Neural progenitor cell (in vitro differentiated cells): ENCODE measurements at places on chromosomes 12 and 14. TPM values are rescaled to one million over a fixed set of nuclear protein-coding genes. Genes with fewer than 3 reads are reported as not detected.

DNA sequence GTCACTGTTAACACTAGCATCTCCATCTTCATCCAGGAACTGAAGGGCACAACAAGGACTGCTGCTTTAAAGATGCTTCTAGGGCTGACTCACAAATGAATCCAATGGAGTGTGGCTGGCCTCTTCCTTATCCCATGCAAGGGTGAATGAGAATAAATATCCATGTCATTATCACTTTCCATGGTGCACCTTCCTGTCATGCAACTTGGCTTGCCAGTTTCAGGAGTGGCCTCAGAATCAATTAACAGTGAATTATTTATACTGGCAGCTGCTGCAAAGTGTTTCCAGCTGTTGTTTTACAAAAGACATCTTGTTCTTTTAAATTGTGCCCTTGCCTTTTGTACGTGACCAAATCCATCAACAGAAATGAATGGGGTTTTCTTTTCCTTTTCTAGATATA lies 499.3 kb upstream of the TMEM132C start:
- DNase-seq: no peak

- peaks cover 4% of the 10 kb centered on the region for H3K4me1 ChIP-seq
- no peaks in the 10 kb centered on the region for H3K27me3 ChIP-seq
- no peak for DNase-seq
These were observed 136.8 kb upstream of the TBX3 start for GRCh38 chr12:114820796-114821195.

TC2N gene
- 3.8 and 5.8 TPM in 2 replicates for total RNA-seq

SLCO1B1 gene
- total RNA-seq: not detected in 2 replicates

- peaks cover 13% of the 10 kb centered on the region for H3K4me1 ChIP-seq
- H3K36me3 ChIP-seq: no peaks in the 10 kb centered on the region
- H3K27me3 ChIP-seq: no peaks in the 10 kb centered on the region
- no peak overlapping the region for H3K27ac ChIP-seq
These were observed 836.7 kb upstream of the FOXG1 start for GRCh38 chr14:27929797-27930347.

FAM186B gene
- total RNA-seq: 0.25 TPM in 1 of 2 replicates, not detected in the other

- H3K4me3 ChIP-seq: no peak overlapping the region
- DNase-seq: no peak
- no peaks in the 10 kb centered on the region for H3K36me3 ChIP-seq
- H3K4me1 ChIP-seq: no peaks in the 10 kb centered on the region
- no peak overlapping the region for H3K27ac ChIP-seq
These were observed 1154.8 kb downstream of the TMEM121 start for GRCh38 chr14:106681161-106681560.

DNA sequence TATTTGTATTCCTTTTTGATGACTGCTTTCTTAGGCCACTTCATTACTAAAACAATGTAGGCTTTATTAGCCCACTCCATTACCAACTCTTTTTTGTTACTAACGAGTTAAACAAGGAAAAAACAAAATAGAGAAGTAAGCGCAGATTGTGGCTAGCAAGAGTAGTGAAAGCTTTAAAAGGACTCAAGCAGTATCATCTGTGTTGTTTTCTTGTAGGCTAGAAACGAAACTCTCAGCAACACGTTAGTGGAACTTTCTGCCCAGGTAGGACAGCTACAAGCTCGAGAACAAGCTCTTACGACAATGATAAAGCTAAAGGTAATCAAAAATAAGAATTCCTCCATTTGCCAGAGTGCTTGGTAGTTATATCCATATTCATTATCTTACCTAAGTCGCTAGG lies 11.1 kb downstream of the CCDC62 start:
- no peak overlapping the region for H3K4me3 ChIP-seq
- no peaks in the 10 kb centered on the region for H3K27me3 ChIP-seq
- no peaks in the 10 kb centered on the region for H3K4me1 ChIP-seq

CACNA2D4 gene
- total RNA-seq: 3.0 and 8.5 TPM in 2 replicates

GRCh38 chr12:95700316-95700785 lies 90.2 kb downstream of the NTN4 start:
- no peaks in the 10 kb centered on the region for H3K27me3 ChIP-seq
- H3K36me3 ChIP-seq: no peaks in the 10 kb centered on the region
- no peak overlapping the region for H3K4me3 ChIP-seq
- no peaks in the 10 kb centered on the region for H3K4me1 ChIP-seq
- DNase-seq: no peak

GRCh38 chr12:118145798-118146156 lies 9.9 kb downstream of the PEBP1 start:
- H3K36me3 ChIP-seq: peaks cover 7% of the 10 kb centered on the region
- H3K27me3 ChIP-seq: no peaks in the 10 kb centered on the region
- no peak overlapping the region for H3K4me3 ChIP-seq
- DNase-seq: no peak
- no peaks in the 10 kb centered on the region for H3K4me1 ChIP-seq

GRCh38 chr12:34336619-34337465 lies 314.5 kb downstream of the ALG10 start:
- no peaks in the 10 kb centered on the region for H3K4me1 ChIP-seq
- no peak for DNase-seq
- H3K4me3 ChIP-seq: no peak overlapping the region
- no peak overlapping the region for H3K27ac ChIP-seq
- no peaks in the 10 kb centered on the region for H3K36me3 ChIP-seq

GRCh38 chr12:14435627-14436026 lies 70.1 kb downstream of the ATF7IP start:
- no peak overlapping the region for H3K4me3 ChIP-seq
- no peak for DNase-seq
- H3K36me3 ChIP-seq: peaks cover 40% of the 10 kb centered on the region
- H3K4me1 ChIP-seq: peaks cover 7% of the 10 kb centered on the region
- no peak overlapping the region for H3K27ac ChIP-seq

LRRC43 gene
- 0.24 and 0.46 TPM in 2 replicates for total RNA-seq

- H3K27ac ChIP-seq: no peak overlapping the region
- no peaks in the 10 kb centered on the region for H3K4me1 ChIP-seq
- DNase-seq: no peak
These were observed 411.1 kb downstream of the CCER1 start for GRCh38 chr12:90543841-90544240.

DNA sequence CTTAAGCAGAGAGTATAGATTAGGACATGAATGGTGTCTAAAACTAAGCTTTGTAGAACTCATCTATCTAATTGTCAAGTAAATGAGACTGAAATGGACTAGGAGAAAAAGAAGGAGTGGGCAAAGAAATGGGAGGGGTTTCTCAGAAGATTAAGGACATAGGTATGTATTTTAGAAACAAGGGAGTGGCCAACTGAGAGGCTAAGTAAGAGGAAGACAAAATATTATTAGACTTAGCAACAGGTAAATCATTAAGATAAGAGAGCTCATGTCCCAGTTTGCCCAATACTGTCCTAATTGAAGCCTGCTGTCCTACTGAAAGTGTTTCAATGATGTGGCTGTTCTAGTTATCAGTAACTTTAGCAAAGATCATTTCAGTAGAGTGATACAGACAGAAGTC lies 171.4 kb downstream of the KITLG start:
- H3K27ac ChIP-seq: no peak overlapping the region
- DNase-seq: no peak
- no peaks in the 10 kb centered on the region for H3K27me3 ChIP-seq
- H3K4me1 ChIP-seq: no peaks in the 10 kb centered on the region

NRIP2 gene
- total RNA-seq: 0.09 and 0.65 TPM in 2 replicates

SLC17A8 gene
- total RNA-seq: not detected in 2 replicates

GRCh38 chr12:110635055-110635454 lies 21.1 kb downstream of the TCTN1 start:
- H3K4me3 ChIP-seq: no peak overlapping the region
- no peaks in the 10 kb centered on the region for H3K27me3 ChIP-seq
- peaks cover 3% of the 10 kb centered on the region for H3K36me3 ChIP-seq

DNA sequence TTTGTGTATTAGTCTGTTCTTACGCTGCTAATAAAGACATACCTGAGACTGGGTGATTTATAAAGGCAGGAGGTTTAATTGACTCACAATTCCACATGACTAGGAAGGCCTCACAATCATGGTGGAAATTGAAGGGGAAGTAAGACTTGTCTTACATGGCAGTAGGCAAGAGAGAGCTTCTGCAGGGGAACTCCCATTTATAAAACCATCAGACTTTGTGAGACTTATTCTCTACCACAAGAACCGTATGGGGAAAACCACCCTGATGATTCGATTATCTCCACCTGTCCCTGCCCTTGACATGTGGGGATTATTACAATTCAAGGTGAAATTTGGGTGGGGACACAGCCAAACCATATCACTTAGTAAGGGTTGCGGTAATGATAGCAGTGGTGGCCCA lies 833.1 kb downstream of the FLRT2 start:
- H3K27me3 ChIP-seq: no peaks in the 10 kb centered on the region
- H3K36me3 ChIP-seq: no peaks in the 10 kb centered on the region
- no peak overlapping the region for H3K4me3 ChIP-seq
- no peak overlapping the region for H3K27ac ChIP-seq

CACNA1C gene
- 1.2 and 2.7 TPM in 2 replicates for total RNA-seq

- H3K4me1 ChIP-seq: peaks cover 18% of the 10 kb centered on the region
- no peaks in the 10 kb centered on the region for H3K36me3 ChIP-seq
- peaks cover 96% of the 10 kb centered on the region for H3K27me3 ChIP-seq
- peak within 1 kb of the TSS; percentile 43 for H3K4me3 ChIP-seq
These were observed at the start of gene DIO3 for GRCh38 chr14:101561145-101561896. TSS of gene DIO3 (plus strand) at chr14:101561495.

GRCh38 chr12:128842579-128842978 lies 10.7 kb upstream of the GLT1D1 start:
- peaks cover 7% of the 10 kb centered on the region for H3K4me1 ChIP-seq
- no peak for DNase-seq
- no peaks in the 10 kb centered on the region for H3K27me3 ChIP-seq
- H3K36me3 ChIP-seq: no peaks in the 10 kb centered on the region
- no peak overlapping the region for H3K4me3 ChIP-seq

FRMD6 gene
- 20.6 and 24.4 TPM in 2 replicates for total RNA-seq

DNA sequence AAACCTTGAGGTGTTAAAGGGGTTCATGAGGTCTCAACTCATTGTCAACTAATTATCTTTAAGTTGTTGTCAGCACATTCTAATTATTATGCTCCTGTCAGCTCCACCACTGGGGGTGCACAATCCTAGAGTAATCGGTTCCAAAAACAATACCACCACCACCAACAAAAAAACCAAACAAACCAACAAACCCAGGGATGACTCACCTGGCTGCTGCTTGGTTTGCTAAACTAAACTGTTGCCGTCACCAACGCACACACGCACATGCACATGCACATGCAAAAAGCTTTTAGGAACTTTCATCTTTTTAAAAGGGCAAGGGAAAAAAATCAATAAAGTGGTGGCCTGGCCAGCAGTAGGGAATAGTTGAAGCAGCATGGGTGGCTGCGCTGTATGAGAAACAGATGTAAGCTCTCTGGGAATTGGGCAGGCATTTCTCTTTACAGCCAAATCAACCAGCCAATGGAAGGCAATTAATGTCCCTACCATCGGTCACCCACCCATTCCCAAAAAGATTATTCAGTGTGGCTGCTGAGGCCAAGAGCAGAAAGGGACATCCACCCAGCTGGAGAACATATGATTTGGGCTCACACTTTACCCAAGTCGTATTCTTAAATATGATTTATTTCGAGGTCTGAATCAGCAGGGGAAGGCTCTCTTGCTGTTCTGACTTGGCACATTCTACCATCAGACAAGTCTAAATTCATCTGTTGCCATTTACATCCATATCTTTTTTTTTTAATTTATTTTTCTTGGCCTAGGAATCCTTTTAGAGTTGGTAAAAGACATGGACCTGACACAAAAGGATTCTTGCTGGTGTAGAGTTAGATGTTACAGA lies 20.0 kb downstream of the TMEM30B start:
- H3K4me1 ChIP-seq: peaks cover 17% of the 10 kb centered on the region
- H3K27ac ChIP-seq: no peak overlapping the region
- H3K27me3 ChIP-seq: no peaks in the 10 kb centered on the region

DNA sequence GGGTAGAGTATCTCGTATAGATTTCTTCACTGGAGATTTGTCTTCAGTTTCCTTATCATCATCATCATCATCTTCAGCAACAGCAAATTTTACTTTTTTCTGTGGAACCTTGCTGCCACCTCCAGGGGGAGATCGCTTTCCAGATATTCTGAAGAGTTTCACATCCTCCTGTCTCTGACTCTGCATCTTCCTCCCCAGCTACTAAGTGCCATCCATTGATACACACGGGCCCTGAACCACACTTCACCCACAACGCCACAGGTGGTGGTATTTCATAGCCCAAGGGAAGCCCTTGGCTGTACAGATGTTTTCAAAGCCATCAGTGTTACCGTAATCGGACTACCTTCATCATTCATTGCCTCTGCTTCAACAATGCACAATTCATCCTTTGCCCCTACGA lies 82.2 kb downstream of the PPP2R5C start:
- H3K4me1 ChIP-seq: no peaks in the 10 kb centered on the region
- H3K27me3 ChIP-seq: no peaks in the 10 kb centered on the region
- no peak for DNase-seq
- no peak overlapping the region for H3K4me3 ChIP-seq
- H3K36me3 ChIP-seq: no peaks in the 10 kb centered on the region

- peaks cover 11% of the 10 kb centered on the region for H3K36me3 ChIP-seq
- no peak overlapping the region for H3K27ac ChIP-seq
- no peak for DNase-seq
- no peaks in the 10 kb centered on the region for H3K27me3 ChIP-seq
- no peak overlapping the region for H3K4me3 ChIP-seq
These were observed 27.4 kb upstream of the DIP2B start for GRCh38 chr12:50477241-50477832.

DNA sequence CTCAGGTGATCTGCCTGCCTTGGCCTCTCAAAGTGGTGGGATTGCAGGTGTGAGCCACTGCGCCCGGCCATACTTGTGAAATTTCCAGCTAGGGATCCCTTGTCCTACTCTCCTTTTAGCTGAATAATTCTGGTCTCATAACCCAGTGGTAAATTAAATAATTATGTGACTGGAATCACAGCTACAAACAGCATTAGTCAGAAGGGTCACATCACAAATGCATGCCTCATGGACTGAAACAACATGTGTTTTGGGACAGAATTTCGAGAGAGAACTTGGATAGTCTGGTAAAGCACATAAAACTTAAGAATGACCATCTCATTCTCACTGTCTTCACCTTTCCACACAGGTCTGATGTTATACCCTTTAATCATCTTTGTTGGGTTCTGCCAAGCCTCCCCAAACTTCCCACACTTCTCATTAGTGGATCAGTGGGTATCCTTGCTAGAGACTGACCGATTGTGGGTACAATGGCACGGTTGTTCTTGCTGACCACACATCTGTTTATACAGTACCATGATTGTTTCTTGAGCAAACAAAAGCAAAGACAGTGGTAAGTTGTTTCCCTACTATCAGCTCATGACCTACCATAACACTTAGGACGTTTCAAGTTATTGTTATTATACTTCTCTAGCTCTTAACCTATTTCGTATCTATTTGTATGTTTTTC lies 5.1 kb downstream of the GPRC5D start:
- no peaks in the 10 kb centered on the region for H3K4me1 ChIP-seq
- H3K27me3 ChIP-seq: no peaks in the 10 kb centered on the region
- H3K36me3 ChIP-seq: no peaks in the 10 kb centered on the region
- no peak overlapping the region for H3K4me3 ChIP-seq
- no peak for DNase-seq

DNA sequence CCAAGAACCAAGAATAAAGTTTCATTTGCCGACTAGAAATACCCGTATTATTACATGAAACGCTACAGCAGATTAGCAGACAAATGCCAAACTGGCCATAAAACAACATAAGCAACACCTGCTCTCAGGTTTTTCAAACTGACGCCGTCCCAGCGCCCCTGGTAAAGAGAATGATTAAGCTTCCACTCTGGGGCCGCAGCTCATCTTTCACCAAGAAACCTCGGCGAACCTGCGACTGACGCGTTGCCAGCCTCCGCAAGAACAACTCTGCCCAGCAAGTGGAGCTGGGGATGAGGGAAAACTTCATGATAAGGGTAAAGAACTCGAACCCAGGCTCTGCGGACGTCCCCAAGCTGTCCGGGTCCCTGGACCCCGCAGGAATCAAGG lies 530 bp downstream of the ARL1 start:
- H3K27ac ChIP-seq: peak overlapping the region; percentile 56
- H3K27me3 ChIP-seq: no peaks in the 10 kb centered on the region
- peaks cover 5% of the 10 kb centered on the region for H3K4me1 ChIP-seq

KCNMB4 gene
- 5.7 and 8.5 TPM in 2 replicates for total RNA-seq

HOXC6 gene
- total RNA-seq: not detected in 2 replicates
